ENCODE measurements at places on chromosomes 3 and 15.

GRCh38 chr3:31185062-31185357, 290.5 kb upstream of the GADL1 start:
- DNase-seq = no peak

- DNase-seq = no peak
Measured at GRCh38 chr3:73484656-73485248, 140.0 kb downstream of the PDZRN3 start.

DNA sequence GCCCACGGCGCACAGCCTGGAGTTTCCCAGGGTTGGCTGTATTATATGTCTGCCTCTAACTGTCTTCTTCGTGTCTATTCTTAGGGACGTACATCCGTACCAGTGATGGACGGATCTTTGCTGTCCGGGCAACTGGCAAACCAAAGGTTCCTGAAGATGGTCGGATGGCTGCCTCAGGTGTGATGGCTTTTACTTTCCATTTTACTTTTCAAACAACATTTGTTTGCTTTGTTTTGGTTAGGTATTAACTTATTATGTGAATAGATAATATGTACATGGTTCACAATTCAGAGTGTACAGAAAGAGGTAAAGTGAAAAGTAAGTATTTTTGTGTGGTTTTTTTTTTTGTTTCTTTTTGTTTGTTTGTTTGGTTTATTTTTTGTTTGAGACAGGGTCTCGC, 11.1 kb upstream of the TEX264 start:
- no peak for DNase-seq

DNA sequence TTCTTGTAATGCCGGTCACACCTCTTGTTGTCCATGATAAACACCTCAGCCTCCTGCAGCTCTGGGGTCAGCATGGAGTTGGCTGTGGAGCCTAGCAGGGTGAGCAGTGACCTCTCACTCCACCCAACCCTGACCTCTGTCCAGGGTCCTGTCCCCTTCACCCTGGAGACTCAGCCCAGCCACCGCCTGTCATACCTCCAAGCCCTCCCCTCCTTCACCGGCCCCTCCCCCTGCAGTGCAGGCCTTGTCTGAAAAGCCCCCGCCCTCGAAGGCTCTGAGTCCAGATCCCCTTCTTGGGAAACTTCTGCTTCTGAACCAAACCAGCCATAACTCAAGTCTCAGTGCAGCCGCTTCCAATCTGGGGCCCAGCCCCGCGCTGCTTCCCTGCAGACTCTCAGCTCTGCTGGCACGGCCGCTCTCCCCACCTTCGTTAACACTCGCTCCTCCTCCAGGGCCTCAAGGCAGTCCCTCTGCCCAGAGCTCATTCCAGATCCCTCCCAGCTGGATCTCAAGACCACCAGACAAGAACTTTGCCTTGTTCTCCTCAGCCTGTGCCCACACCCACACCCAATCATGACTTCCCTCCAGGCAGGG, 25.4 kb upstream of the PRSS50 start:
- DNase-seq = no peak

DNA sequence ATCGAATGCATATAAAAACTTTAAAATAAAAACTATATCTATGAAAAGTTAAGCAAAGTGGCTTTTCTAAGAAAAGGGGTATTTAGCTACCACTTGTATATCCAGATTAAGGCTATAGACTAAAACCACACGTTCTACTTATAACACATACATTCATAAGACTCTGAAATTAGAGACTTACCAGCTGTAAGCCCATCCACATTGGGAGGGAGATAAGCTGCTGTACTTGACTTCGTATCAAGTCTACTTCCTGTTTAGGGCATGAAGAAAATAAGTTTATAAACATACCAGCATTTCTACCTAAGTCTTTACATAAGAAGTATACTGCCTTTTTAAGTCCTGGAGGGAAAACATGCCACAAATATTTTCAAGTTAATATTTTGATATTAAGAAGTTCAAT, 27.7 kb downstream of the AQR start:
- no peak for DNase-seq

- no peak for DNase-seq
Measured at GRCh38 chr15:65373163-65373651, 4.6 kb downstream of the IGDCC3 start.

GRCh38 chr15:100019601-100020000, 286.4 kb upstream of the LYSMD4 start:
- no peak for DNase-seq

GRCh38 chr15:66883284-66883911, 181.4 kb downstream of the SMAD6 start:
- DNase-seq = no peak

DNA sequence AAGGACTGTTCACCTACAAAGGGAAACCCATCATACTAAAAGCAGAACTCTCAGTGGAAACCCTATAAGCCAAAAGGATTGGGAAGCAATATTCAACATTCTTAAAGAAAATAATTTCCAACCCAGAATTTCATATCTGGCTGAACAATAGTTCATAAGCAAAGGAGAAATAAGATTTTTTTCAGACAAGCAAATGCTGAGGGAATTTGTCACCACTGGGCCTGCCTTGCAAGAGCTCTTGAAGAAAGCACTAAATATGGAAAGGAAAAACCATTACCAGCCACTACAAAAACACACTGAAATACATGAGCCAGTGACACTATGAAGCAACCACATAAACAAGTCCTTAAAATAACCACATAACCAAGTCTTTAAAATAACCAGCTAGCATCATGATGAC, 28.9 kb upstream of the DCBLD2 start:
- DNase-seq = no peak

GRCh38 chr3:191369616-191370010, 39.3 kb upstream of the UTS2B start:
- no peak for DNase-seq

GRCh38 chr3:159150180-159150579, 348.3 kb downstream of the MFSD1 start:
- no peak for DNase-seq

DNA sequence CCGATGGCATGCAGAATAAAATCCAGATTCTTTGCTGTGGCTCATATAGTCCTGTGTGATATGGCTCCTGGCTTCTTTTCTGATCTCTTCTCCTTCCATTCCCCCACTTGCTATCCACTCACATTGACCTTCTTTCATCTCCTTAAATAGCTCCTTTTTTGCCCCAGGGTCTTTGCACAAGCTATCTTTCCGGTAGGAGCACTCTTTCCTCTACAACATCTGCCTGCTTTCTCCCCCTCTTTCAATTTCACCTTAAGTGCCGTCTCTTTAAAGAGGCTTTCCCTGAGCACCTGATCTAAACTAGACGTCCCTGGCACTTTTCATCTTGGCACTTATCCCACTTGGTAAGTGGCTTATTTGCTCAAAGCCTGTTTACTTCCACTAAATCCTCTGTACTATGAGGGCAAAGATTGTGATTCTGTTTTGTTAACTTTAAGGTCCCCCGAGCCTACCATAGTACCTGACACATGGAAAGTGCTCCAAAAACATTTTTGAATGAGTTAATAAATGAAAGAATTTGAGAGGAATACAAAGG, 323.3 kb upstream of the TLE3 start:
- DNase-seq = no peak

- DNase-seq = no peak
Measured at GRCh38 chr15:101023501-101024072, 104.4 kb downstream of the LRRK1 start.

DNA sequence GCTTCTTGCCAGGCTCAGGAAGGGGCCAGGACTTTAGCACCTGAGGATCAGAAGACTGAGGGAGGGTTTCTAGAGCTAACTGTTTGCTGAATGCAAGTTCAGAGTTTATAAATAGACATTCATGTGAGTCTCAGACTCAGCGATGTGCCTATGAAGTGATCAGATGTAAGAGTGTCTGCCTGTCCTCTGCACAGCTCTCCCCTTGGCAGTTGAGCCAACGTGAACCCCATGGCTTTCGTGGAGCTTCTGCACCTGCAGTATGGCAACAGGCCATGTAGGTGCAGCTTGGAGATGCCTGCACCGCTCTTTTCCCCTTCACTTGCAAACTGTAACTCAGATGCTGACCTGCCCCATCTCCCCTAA, 141.9 kb downstream of the CHDH start:
- no peak for DNase-seq

All from activated T-helper 1 cell treated with Interleukin-2 at 50 U/mL for 16 hours (primary cell).